ENCODE measurements at places on chromosomes 2 and 18.

DNA sequence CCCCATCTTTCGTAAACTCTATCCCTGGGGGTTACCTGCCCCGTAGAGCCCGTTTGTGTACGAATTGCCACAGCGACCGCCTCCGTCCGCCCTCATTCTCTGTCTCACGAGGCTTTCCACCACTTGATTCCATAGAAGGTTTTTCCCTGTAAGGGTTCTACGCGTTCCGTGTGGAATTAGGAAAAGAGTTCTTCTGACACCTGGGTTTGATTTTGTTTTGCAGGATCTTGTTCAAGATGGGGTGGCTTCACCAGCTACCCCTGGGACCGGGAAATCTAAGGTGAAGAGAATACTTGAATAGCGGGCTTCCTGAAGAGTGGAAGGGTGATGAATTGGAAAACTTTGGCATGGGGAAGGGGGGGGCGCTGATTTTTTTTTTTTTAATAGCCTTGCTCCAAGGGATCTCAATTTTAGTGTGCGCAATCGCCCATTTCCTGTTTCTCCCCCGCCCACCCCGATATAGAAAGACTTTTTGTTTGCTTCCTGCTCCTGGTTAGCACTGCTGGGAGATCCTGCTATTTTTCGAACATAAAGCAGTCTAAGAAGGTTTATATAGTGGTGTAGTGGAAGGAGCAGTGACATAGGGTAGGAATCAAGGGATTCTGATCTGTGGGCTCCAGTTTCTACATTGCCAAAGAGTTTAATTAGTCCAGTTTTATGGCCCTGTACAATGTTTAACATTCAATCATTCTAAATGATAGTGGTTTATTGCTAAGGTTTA, 564 bp downstream of the GCC2 start:
- no peak for DNase-seq

DNA sequence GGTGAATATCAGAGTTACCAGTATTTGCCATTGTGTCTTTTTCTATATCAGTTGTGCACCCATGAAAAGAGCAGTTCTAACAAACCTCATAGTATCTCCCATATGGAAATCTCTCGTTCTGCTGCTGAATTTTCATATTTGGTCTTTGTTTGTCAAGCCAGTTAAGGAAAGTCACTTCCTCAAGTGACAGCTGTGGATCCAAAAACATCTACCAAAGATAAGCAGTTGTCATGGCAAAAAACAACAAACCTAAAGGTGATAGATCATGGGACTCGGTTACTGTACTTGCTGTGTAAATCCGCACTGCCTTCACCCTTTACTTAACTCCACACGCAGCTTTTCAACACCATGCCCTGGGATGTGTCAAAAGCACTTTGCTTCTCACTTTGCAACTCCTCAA, 17.3 kb downstream of the BMP10 start:
- no peak for DNase-seq

DNA sequence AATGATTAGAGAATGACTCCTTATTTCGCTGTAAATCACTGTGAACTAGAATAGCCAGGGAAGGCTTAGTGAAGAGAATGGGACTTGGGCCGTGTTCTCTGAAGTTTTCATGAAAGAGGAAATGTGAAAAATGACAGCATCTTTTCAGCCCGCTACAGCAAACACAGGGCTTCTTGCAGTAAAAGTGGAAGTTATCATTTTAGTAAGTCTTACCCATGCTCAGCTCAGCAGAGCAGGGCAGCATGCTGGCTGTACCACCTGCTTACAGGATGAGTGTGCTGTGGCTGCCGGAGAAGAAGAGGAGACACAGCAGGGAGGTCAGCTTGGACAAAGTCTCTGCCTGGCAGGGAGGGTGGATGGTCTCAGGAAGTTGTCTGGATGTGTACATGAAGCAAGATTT, 300.7 kb upstream of the DLGAP1 start:
- no peak for DNase-seq

DNA sequence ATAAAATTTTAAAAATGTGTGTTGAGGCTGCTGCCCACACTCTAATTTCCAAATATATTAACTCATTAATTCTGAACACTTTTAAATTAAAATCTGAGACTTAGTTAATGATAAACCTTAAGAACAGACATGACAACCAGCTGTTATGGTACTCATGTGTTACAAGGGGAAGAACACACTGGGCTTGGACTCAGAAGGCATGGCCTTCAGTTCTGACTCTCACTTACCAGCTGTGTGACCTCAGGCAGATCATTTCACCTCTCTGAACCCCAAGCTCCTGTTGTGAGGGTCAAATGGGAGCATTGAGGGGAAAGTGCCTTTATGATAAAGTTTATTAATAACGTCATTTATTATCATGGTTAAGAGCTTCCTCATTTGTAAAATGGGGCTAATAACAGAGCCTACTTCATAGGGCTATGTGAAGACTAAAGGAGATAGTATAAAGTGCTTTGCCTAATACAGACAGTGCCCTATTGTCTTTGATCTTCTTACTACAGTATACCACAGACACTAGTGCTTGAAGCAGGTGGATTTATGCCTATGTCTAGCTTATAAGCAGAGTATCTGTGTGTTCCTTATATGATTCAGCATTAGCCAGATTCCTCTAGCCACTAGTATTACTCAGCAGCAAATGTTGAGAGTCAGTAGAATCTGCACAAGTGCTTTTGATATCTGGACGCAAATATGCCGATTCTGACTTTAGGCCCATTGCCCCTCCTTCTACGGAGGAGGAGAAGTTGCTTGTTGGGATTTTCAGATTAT, 99.6 kb downstream of the SGPP2 start:
- DNase-seq = no peak

GRCh38 chr2:121479882-121480522, 50.7 kb upstream of the RNU4ATAC start:
- peak; percentile 53 for DNase-seq

DNA sequence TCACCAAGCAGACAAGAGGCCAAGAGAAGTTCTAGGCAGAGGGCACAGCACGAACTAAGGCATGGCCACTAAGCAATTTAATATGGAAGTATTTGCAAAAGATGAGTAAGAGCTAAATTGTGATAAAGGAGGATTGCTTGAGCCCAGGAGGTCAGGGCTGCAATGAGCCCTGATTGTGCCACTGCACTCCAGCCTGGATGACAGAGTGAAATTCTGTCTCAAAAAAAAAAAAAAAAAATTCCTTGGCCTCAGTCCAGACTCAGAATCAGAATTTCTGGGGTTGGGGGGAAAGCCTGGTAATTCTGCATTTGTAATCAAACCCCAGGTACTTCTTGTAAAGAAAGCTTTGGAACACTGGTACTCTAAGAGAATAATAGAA, 46.8 kb upstream of the RTN4 start:
- DNase-seq = no peak

GRCh38 chr18:9697121-9697520, 11.0 kb upstream of the RAB31 start:
- DNase-seq = no peak

DNA sequence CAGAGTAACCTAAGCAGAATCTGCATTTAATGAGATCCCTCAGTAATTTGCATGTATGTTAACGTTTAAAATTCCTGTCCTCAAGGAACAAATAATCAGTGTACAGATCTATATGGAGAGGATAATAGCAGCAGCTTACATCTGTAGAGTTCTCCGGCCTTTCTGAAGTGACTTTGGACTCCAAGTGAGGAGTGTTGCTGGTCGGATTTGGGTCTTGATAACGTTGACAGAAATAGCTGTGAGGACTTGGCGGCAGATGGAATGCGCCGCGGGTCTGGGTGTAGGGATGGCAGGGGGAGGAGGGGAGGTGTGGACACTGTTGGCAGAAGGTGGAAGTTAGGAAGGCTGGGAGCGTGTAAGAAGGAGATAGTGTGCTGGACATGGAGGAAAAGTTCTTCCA, 170.9 kb upstream of the GATA6 start:
- no peak for DNase-seq

DNA sequence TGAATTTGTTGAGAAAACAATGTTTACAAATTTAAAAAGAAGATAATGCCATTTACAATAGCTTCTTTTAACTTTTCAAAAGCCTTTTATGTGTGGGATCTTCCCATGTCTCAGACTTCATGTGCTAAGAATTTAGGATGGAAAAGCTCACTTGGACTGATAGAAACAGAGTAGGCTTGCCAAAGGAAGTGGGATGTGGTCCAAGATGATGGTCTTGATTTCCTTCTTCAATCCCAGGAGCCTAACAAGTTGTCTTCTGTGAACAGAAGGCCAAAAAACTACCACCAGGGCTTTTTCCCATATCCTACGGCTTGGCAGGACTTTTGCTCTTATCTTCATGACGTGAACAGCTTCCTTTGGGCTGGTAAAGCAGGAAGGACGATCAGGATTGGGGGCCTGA, 9.5 kb downstream of the CXCR4 start:
- peak; percentile 39 for DNase-seq

GRCh38 chr2:233263045-233263570, 11.6 kb downstream of the ATG16L1 start:
- no peak for DNase-seq

- DNase-seq = no peak
Measured at GRCh38 chr2:197952540-197953202, 148.3 kb downstream of the PLCL1 start.

GRCh38 chr2:104863468-104864279, 9.8 kb downstream of the POU3F3 start:
- DNase-seq = no peak

DNA sequence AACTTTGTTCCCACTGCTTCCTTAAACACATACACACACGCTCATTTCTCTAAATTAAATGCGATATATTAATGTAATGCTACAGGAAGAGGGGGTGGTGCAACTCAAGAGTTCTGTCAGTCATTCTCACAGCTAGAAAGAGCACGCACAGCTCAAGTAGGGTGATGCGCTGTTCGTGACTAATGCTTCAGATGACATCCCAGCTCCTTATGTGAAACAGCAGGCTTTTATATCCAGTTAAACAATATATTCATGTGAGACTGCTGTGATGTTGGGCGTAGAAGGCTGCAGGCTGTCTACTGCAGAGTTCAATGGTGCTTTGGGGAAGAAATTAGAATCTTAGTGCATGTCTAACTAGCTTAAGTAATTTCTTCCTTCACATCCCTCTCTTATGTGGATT, 912.6 kb upstream of the FSHR start:
- DNase-seq = no peak

DNA sequence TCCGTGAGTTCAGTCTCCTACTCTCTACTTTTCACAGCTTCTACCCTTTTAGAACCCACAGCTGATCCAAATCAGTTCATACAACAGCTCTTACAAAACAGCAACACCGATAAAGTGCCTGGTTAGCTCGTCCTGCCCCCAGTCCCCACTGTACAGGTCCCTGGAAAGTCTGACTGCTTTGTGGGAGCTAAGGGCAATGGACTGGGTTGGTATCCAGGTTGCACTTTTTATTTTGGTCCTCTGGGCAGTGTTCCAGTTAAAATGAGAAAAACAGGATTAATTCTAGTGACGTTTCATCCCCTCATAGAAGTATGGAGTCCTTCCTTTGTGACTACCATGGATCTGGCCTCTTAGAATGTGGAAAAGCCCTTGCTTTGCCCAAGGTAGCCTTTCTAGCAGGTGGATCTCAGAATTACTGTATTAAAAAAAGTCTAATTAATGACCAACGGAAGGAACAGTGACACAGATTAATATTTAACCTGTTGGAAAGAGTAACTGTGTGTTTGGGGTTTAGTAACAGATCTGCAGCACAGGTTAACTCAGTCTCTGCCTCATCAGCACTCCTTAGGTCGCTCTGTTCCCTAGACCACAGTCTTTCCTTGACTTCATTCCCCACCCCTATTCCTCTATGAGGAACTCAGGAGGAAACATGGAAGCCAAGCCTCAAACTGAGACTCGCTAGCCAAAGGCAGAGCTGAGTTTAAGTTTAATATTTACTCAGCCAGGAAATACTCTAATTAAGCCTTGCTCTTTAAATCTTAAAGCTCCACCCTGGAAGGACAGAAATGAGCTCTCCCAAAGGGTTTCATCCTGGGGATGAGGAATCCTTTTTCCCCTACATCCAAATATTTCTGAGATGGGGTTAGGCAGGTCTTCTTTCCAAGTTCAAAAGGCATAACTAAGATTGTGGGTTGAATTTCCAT, 52.8 kb upstream of the ITGA6 start:
- no peak for DNase-seq

DNA sequence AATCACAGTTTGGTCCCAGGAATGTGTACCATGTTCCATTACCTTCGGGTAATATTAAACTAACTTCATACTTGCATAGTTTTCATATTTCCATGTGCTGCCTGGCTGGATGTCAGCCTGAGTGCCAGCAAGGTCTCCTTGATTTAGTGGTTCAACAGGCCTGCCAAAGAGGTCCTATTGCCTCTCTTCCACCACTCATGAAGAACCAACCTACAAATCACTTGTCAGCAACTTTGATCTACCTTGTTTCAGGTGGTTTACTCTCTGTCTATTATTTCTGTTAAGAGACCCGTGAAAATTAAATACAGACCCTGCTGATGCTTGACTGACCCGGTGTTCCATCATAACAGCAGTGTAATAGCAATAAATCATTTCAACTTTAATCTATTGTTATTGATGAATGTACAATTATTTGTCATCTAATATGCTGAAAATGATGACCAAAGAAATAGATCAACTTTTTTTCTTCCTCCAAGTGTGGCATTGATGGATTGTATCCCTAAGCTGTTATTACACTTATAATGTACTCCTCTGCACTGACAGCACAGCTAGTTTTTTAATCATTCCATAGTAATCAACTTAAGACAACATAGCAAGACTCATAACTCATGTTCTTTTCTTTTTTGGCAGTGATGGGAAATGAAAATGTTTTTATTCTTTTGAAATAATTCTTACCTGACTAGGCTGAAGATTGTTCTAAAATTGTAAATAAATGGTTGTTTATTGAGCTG, 1220.2 kb upstream of the ACVR2A start:
- no peak for DNase-seq

- DNase-seq = no peak
Measured at GRCh38 chr2:237429753-237430152, 15.8 kb upstream of the COL6A3 start.

DNA sequence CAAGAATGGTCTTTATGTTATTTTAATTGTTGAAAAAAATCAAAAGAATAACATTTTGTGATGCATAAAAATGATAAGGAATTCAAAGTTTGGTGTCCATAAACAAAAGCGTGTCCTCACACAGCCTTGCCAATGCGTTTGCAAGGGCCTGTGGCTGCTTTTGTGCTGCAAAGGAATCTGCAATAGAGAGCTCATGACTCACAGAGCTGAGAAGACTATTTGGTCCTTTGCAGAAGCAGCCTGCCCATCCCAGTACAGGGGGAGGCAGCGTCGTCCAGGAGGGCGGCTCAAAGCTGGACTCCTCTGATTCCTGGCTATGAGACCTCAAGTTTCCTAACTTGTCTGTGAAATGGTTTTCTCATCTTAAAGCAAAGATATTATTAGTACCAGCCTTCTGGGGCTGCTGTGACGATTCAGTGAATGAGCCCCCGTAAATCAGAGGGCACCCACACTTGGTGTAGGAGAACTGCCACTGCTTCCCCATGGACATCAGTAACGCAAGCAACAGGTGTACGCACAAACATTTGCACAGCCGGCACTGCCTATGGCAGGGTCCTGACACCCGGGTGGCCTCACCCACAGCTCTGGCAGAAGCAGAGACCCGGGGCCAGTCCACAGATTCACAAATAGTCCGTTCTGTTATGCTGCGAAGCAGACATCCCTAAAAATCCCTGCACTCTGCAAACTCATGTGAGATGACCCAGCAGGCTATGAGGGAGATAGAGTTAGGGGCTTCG, 70.6 kb upstream of the ASAP2 start:
- no peak for DNase-seq

- no peak for DNase-seq
Measured at GRCh38 chr2:145137211-145137610, 617.3 kb upstream of the ZEB2 start.

- DNase-seq = no peak
Measured at GRCh38 chr2:46162329-46163097, 134.7 kb upstream of the EPAS1 start.

- no peak for DNase-seq
Measured at GRCh38 chr18:49802623-49803022, 10.7 kb downstream of the ACAA2 start.

- DNase-seq = no peak
Measured at GRCh38 chr2:63257473-63257872, 206.8 kb downstream of the OTX1 start.
